HT1080 (cell line): ENCODE measurements at places on chromosomes 6 and 20. TPM values are rescaled to one million over a fixed set of nuclear protein-coding genes. Genes with fewer than 3 reads are reported as not detected.

The SLPI gene
- not detected in 2 replicates for total RNA-seq

The GSTA2 gene
- total RNA-seq, result not detected in 2 replicates

The SLA2 gene
- not detected in 2 replicates for total RNA-seq

The OOEP gene
- not detected in 2 replicates for total RNA-seq

The SNPH gene
- 7.3 and 7.8 TPM in 2 replicates for total RNA-seq

The ZC2HC1B gene
- total RNA-seq, result not detected in 2 replicates

DNA sequence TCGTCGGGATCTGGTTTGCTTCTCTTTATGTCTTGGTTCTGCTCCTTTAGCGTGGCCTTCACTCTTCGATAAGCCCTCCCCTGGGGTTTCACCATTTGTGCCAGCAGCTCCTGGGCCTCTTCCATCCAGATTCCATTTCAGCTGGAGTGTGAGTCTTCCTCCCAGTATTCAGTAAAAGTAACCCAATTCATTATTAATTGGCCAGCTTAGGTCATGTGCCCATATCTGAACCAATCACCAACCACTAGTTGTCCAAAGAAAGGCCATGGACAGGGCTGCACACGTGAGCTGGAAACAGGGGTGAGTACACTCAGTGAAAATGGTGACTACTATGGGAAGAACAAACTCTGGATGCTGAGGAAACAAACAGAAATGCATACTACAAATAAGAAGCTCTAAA lies 2.8 kb upstream of the DOK5 start:
- no peak for DNase-seq

DNA sequence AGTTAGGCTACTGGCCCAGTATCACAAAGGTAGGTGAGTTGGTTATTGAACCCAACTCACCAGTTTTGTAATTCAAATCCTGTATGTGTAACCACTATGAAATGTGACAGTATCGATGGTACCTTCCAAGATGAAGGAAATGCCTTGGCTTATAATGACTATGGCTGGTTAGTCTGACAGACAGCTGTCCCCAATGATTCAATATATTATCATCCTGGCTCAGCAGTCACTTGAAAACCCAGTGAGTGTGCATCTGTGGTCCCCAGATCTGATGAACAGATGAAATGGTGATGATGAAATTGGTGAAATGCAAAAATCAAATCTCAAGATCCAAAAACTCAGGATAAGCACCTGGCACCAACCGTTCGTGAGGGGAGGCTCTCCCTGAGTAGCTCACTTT lies 54.8 kb downstream of the TNFRSF21 start:
- DNase-seq, result no peak

- no peak for DNase-seq
These were observed 110.5 kb downstream of the B3GAT2 start for GRCh38 chr6:70846207-70846835.
